Nucleus accumbens (tissue), 56 donors: ENCODE measurements at places on chromosomes 7 and 10.

DNA sequence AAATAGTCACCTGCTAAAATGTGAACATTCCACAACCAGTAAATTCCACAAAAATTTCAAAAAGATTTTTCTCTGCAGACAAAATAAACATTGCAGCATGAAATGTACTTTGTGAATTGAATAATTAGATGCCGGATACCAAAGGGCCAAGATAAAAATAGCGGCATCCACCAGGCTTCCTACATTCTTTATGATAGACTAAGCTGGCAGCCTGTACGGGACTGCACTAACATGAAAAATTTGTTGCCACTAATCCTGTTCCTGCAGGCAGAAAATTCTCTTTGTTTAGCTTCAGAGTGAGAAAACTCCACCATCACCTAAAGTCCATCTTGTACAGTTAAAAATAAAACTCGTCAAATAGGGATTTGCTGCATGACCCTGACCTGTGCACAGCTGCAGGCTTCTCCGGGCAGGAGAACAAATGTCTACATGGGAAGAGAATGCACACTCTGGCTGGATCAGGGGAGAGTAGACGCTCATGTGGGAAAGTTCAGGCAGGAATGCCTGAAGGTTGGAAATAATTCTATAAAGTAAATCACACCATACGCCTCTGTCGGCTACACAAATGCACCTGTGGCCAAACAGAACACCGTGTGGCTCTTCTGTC lies 15.6 kb upstream of the ADO start:
- DNase-seq = no peak

- no peak for DNase-seq
Measured at GRCh38 chr7:8190119-8190895, 71.7 kb downstream of the ICA1 start.

DNA sequence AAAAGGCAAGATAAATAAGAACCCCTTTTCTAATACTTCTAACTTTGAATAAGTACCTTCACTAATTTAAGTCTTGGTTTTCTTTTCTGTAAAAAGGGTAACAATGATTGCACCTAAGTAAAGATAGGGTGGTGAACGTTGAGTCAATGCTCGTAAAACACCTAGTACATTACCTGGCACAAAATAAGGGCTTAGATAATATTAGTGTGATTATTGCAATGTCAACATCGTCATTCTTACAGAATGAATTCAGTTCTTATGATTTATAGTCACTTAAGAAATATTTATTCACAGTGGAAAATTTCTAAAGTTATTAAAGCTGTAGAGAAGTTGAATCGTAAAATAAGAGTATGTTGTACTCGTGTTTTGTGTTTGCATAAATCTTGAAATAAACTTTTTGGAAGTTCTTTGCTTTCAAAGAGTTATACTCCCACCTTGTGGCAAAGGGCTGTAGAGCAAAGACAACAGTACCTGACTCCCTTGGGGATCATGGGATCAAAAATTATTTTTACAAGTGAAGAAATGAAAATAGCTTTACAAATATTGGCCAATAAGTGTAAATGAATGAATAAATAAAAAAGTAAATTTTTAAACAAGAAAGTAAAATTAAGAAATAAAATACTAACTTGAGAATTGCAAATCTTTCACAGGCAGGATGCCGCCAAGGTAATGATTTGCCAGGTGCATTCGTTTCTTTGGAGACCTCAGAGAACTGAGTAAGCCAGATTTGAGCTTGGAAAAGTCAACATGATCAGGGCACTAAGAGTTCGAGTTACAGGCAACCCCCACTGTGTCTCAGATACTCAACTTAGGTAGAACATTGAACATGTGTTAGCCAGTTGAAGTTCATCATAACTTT lies 285.8 kb upstream of the CACNA2D1 start:
- no peak for DNase-seq

DNA sequence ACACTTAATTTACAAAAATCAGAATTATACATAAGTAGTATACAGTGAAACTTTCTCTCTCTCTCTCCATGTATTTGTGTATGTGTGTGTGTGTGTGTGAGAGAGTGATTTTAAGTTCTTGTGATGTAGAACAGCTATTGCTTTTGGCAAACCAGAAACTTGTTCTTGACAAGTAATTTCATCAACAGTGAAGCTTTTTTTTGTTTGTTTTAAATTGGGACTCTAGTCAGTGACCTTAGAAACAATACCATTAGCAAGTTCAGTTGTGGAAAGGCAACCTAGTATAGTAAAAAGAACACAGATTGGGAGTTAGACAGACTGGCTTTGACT lies 319.1 kb downstream of the PTEN start:
- no peak for DNase-seq

GRCh38 chr10:28548781-28549498 lies 16.0 kb downstream of the WAC start:
- no peak for DNase-seq
